Left forelimb (tissue), 1 donor: ENCODE measurements at places on chromosomes 7 and 10.

- no peak for DNase-seq
Observed at GRCh38 chr7:466465-467191, 53.0 kb downstream of the PDGFA start.

DNA sequence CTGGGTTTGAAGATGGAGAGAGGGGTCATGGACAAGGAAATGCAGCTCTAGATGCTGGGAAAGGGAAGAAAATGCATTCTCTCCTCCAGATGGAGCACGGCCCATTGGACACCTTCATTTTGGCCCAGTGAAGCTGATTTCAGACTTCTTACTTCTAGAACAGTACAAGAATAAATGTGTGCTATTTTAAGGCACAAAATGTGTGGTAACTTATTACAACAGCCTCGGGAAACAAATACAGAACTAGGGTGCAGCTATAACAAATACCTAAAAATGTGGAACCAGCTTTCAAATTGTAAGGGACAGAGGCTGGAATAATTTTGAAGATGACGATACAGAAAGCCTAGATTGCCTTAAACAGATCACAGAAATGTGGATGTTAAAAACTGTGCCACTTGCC, 54.1 kb downstream of the CYTH3 start:
- DNase-seq = no peak

GRCh38 chr10:46530249-46531186, 25.9 kb downstream of the GPRIN2 start:
- DNase-seq = no peak

GRCh38 chr10:50605269-50605950, 18.3 kb downstream of the SGMS1 start:
- DNase-seq = no peak

DNA sequence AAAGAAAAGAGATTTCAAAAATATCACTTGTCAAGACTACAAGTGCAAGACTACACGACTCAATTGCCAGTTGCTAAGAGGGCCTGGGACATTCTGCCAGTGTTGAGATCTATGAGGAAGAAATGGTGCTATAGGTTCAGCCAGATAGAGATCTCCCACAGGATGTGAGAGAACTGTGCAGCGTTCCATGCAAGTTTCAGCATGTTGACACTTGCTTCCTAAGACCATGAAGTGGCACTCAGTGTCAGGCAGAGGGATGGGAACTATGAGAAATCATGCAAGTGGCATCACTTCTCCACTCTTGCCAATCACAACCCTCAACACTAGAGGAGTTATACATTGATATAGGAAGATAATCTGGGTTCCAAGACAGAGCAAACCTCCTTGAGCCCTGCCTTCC, 210.3 kb downstream of the CHRM2 start:
- DNase-seq = no peak

GRCh38 chr7:86768967-86769760, 125.5 kb downstream of the GRM3 start:
- no peak for DNase-seq

DNA sequence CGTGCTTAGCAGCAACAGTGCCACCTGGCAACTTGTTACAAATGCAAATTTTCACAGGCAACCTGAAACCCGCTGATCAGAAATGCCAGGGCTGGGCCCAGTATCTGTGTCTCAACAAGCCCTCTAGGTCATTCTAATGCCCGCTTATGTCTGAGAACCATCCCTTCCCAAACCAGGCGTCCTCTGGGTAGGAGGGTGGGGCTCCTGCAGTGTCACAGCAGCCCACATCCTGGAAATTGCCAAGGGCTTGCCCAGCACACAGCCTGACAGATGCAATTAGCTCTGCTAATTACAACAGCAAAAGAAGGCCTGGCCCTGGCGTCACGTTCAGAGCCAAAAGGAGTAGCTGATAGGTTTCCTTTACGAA, 15.9 kb downstream of the ITPRIP start:
- DNase-seq = no peak

- DNase-seq = no peak
Observed at GRCh38 chr7:4000934-4001333, 681.2 kb upstream of the FOXK1 start.

GRCh38 chr7:27453702-27454405, 208.8 kb downstream of the HIBADH start:
- no peak for DNase-seq

DNA sequence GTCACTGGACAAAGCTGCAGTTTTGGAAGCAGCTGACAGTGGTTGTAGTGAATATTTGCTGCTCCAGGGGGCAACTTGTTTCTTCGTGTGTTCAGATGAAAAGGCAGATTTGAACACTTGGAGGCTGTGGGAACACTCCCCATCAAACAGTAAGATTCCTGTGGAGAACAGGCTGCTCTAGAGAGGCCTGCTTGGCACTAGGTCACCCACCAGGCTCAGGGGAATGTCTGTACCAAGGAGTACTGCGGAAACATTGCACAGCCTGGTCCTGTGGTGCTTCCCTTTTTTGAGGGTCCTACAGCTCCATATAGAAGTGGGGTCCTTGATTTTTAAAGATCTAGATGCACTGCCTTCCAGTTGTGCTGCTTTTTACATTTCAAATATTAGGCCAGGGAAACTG, 97.5 kb downstream of the CXCL12 start:
- DNase-seq = no peak

GRCh38 chr7:158076215-158076614, 511.4 kb downstream of the PTPRN2 start:
- DNase-seq = no peak

GRCh38 chr10:15743443-15743842, 23.7 kb upstream of the ITGA8 start:
- no peak for DNase-seq

DNA sequence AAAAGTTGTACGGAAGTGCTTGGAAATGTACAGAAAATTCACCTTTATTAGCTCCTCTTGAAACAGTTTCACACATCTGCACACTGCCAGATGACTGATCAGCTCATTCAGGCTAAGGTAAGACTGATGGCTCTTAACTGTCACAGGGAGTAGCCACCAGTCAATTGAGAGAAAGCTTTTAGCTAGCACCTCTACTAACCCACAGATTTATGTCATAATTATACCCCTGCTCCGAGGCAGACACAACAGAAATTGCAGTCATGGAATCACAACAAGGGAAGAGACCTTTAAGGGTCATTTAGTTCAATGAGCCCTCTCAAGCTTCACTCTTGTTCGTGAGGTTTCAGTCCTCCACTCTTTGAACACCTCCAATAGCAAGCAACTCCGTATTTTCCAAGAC, 235.4 kb downstream of the TRIL start:
- no peak for DNase-seq

GRCh38 chr7:1752111-1752510, 82.0 kb downstream of the ELFN1 start:
- peak; percentile 53 for DNase-seq

GRCh38 chr7:27689591-27690164, 27.0 kb upstream of the HIBADH start:
- no peak for DNase-seq

- DNase-seq = no peak
Observed at GRCh38 chr7:140909476-140910161, 15.1 kb downstream of the BRAF start.

DNA sequence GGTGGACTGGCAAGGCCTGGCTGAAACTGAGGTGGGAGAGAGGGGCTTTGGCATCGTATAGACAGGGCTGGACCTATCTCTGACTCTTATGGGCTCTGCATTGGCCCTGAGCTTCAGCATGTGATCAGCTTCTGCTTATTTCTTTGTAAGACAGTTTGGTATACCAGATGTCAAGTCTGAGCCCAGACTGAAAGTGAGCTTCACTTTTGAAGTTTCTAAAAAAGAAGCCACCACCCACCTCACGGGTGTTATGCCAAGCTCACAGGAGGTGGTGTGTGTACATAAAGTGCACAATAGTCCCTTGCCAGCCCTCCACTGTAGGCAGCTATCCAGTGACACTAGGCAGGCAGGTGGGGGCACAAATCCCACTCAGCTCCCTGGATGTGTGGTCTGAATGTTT, 68.7 kb upstream of the SEPHS1 start:
- DNase-seq = no peak

- no peak for DNase-seq
Observed at GRCh38 chr7:26958834-26959233, 94.4 kb upstream of the SKAP2 start.

DNA sequence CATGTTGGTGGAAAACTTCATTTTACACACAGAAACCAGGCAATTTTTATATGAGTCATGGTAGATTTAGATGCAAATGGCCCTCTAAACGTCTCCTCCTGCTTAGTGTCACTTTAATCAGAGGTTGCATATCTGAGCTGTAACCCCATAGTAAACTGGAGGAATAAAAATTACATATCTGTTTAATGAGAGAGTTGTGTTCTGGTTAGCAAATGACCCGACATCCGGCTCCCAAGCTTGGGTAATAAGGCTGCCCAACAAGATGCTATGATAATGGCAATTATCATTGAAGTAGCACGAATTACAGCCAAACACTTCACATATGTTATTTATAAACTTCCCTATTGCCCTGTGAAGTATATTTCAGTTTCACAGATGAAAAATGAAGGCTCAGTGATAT, 10.6 kb upstream of the ADAM12 start:
- DNase-seq = no peak

GRCh38 chr7:135425036-135425435, 84.9 kb downstream of the CNOT4 start:
- DNase-seq = no peak

GRCh38 chr10:20966426-20966825, 69.3 kb upstream of the NEBL start:
- DNase-seq = no peak

DNA sequence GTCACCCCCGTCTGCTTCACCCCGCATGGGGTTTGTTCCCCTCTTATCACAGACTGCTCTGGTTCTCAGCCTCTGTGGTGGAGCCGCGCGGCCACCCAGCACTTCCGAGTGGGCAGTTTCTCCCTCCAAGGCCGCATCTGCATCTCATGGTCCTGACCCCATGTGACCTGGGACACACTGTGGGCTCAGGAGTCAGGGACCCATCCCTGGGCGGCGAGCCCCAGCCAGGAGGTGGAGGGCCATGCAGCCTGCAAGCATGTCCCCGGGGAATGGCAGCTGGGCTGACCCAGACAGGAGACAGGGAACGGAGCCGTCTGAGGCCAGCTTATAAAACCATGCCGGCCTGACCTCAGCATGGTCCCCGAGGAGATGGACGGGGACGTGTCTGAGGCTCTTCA, 25.2 kb upstream of the TTYH3 start:
- no peak for DNase-seq

- no peak for DNase-seq
Observed at GRCh38 chr7:20299647-20300312, 30.9 kb upstream of the ITGB8 start.

DNA sequence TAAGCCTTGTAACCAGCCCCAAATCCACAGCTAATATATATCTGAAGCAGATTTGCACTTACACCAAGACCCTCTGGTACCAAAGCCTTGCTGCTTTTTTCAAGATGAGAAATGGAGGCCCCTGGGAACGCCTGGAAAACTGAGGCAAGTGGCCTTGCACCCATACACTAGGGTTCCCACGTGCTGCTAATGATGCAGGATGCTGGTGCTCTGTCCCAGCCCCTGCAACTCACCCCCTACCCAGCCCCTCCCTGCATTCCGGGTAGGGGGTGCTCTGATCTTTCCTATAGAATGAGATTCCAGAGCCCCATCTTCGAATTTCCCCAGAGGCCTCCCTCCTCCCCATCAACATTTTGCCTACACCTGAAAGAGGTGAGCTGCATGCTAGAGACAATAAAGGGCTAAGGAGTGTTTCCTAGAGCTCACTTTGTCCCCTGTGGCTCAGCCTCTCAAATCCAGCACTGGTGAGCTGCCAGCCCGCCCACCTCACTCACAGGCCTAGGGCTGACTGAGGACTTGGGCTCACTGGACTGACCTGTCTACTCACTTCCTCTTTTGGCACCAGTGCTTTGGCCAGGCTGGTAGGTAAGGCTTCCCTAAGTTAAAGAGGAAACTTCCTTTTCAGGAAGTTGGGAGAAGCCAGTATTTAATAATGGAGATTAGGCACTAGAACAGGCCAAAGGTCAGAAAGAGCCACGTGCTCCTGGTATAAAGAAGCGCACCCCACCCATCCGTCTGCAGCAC, 9.8 kb downstream of the RBP4 start:
- peak; percentile 33 for DNase-seq

GRCh38 chr7:39911167-39911566, 38.9 kb upstream of the CDK13 start:
- no peak for DNase-seq

GRCh38 chr10:127935071-127935561, 28.2 kb downstream of the PTPRE start:
- no peak for DNase-seq

DNA sequence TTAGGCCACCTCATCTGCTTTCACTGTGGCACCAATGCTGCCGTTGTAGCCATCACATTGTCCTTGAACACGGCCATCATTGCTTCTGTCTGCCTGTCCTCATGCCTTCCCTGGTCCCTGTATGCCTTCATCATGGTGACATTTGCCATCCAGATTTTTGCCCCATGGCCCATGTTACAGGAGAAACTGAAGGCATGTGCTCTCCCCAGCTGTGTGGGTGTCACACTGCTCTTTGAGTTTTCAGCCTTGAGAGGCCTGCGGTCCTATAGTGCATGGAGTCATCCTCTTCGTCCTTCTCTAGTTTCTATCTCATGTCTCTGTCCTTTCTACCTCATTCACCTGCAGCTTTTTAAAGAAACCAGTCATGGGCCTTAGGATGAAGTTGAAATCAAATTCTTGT, 6.2 kb upstream of the SLC26A3 start:
- no peak for DNase-seq

DNA sequence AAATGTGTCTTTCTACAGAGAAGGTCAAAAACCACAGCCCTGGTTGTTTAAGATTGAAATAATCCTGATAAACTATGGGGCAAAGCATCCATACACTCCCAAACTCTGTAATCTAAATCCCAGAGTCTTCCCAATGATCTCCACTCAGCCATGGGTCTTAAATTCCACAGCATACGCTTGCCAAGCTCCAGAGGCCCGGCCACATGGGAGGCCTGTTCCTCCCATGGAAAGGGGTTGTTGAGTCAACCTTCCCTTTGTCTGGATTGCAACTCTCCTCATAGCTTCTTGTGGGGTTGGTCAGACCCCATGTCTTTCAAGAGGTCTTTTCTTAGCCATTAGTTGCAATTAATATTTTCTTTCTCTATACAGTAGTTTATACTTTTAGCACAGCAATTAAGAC, 718 bp upstream of the STEAP4 start:
- DNase-seq = no peak

DNA sequence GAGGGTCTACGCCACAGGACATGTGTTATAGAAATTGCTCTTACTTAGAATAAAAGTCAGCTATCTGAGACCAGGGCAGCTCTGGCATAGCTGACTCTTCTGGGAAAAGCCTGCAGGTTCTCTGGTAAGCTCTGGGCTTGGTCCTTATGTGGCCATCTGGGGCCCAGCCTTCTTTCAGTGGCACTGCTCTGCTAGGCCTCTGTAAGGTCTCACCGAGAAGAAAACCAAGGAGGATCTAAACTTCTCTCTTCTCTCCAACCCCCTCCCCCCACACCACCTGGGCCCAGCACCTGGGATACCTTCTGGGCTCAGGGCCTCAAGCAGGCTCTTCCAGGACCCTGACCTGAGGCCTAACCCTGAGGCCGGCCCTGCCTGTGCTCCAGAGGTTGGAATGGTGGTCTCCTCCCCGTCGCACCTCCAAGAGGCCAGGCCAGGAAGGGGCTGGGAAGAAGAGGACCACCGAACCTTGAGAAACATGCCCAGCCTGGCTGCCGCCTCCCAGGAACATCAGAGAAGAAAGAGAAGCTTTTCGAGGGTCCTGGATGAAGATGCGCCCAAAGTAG, 323.6 kb downstream of the GFRA1 start:
- no peak for DNase-seq

- DNase-seq = no peak
Observed at GRCh38 chr7:30172451-30172850, 37.7 kb downstream of the MTURN start.
